HL-60 (cell line): ENCODE measurements at places on chromosomes 6 and 20.

DNA sequence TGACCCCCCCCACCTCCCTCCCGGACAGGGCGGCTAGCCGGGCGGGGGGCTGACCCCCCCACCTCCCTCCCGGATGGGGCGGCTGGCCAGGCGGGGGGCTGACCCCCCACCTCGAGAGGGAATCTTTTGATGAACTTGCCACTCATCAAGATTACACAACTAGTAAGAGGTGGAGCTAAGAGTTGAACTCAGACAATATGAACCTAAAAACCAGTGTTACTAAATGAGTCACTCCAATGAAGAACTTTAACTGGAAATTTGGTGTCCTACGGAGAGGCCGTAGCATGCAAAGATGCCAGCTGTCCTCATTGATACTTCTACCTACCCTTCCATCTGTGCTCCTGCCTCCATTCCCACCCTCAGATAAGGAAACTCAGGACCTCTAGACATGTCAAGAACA is 42.8 kb downstream of the PFDN4 start:
- no peak for DNase-seq

- no peak for DNase-seq
Observed at GRCh38 chr20:54173653-54174456, at the start of gene CYP24A1. Gene CYP24A1, minus strand, starts transcription at chr20:54173986. Its CDS starts 407 bp downstream, at chr20:54173579.

- no peak for DNase-seq
Observed at GRCh38 chr6:143009851-143010250, 50.8 kb upstream of the AIG1 start.

- no peak for DNase-seq
Observed at GRCh38 chr6:17865798-17866725, 121.4 kb downstream of the KIF13A start.

DNA sequence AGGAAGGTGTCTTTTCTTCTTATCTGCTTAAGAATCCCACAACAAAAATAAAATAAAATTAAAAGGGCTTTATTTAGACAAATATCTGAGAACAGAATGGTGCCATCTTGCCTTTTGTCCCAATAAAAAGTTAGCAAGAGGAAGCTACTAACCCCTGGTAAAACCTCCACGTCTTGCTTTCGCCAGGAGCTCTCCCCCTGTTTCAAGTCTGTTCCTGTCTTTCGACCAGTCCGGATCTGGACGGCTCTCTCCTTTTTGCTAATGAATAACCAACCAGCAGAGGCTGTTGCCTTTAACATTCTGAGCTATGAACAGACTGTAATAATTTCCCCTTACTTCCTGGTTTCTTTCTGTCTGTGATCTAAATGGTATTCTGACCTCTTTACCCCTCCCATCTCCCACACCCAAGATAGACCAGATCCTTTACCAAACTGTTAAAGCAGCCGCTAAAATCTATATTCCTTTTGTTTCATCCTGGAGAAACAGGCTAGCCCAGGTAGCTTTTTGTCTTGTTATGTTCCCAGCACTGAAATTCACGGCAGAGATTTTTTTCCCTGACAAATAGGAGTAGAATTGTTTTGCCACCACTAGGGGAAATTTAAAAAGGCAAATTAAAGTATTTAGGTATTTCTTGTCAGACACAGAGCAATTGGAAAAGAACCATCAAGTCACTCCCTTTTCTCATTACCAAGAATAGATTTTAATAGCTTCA is at the start of gene FRK:
Gene FRK (minus strand): TSS at position 320 of the 712 bp plus-strand sequence. CDS start 580 bp downstream, outside the sequence.
- no peak for DNase-seq

- no peak for DNase-seq
Observed at GRCh38 chr6:15427331-15428070, 181.6 kb downstream of the JARID2 start.

DNA sequence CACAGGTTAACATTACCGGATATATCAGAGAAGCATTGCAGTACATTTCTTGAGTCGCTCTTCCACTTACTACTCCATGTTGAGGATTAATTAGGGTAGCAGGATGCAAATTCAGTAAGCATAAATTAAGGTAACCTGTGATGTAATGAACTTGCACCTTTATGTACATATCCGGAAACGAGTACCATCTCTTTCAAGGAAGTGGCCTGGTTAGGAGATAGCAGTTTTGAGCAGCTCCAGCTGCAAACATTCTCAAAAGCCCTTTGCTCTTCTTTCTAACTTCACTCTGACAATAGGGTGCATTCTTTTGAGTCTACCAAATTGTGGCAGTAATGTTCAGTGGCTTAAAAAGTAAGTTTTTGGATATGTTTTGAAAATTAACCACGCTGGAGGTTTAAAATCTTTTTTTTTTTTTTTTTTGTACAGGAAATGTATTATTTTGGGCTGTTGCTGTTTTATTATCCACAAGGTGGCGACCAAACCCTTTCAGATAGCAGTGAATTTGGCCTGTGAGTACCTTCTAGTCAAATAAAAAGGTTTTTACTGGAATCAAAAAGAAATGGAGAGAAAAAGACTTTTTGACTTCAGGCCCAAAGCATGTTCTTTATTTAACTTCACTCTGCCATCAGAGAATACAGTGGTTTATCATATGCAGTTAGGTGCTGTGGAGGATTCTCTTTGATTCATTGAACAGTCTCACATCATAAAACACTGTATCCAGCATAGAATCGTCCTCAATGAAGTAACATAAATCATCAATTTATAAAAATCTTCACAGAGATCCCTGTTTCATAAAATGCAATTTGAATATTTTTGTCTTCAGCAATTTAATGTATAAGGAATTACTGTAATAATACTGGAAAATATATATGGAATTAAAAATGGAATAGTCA is 8.9 kb downstream of the FAM217B start:
- no peak for DNase-seq

- no peak for DNase-seq
Observed at GRCh38 chr6:90097356-90097755, 199.3 kb downstream of the BACH2 start.

DNA sequence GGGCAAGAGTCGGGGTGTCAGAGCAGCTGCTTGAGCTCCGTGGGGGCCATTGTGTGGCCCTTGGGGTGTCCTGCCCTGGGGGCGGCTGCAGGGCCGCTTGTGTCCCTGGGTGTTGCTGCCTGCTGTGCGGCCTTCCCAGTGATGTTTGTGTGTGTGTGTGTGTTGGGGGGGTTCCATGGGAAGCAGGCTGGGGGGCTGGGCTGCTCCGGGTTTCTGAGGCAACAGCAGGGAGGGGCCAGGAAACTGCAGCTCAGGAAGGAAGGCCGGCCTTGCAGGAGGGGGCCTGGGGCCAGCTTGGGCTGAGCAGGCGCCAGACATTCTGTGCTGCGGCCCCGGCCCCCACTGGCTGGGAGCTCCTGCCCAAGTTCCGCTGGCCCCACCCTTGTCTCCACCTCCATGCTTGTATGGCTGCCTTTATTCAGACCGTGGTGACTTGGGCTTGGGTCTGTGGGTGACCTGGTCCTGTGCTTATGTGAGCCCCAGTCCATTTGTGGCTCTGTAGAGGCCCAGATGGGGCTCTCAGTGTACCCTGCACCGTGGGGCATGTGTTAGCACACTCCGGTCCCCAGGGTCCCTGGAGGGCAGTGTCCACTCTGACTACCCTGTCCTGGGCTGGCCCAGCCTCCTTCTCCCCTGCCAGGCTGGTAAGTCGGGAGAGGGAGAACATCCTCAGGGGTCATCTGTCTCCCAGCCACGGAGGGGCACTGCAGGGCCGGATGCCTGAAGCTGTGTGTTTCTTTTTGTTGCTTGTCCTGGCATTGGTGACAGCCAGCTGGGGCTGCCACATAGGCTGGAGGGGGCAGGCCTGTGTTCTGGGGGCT is 4.6 kb upstream of the SOX18 start:
- no peak for DNase-seq

DNA sequence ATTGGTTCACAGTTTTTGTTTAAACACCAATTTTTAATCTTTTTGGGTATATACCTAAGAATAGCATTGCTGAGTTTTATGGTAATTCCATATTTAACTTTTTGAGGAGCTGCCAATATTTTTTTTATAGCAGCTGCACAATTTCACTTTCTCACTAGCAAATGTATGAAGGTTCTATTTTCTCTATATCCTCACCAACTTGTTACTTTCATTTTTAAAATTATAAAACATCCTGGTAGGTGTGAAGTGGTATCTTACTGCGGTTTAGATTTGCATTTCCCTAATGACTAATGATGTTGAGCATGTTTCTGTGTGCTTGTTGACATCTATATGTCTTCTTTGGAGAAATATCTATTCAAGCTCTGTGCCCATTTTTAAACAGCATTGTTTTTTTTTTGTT is 452.1 kb downstream of the GRIK2 start:
- DNase-seq, result no peak
